ENCODE measurements at places on chromosomes 12 and 14.

DNA sequence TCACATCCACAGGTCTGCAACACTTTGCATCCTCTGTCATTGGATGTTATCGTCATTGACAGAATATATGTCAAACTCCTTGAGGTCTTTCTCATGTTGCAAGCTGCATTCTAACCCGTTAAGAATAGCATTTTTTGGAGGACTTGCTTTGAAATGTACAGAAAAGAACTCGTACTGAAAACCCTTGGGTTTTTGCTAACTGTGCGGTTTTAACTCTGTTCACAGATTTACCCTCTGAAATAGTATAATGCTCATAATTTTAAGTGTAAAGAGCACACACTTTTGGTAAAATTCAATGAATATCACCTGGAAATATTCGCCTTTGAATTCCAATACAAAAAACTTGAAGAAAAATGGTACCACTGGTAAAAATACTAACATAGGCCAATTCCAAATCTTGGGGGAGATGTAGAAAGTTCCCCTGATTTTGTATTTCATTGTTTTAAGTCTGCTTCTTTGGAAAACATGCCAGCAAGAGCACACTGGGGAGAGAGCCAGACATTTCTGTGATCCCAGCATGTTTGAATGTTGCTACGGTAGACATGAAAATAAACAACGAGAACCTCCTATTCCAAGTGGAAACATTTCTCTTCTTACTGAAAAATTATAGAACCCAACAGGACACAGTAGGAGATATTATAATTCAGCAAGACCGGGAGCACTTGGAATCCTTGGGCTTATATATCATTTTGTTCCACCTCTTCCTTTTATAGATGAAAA is 446.0 kb downstream of the AEBP2 start:
- DNase-seq = no peak

GRCh38 chr14:54001189-54001878 is 44.7 kb upstream of the BMP4 start:
- no peak for DNase-seq

- no peak for DNase-seq
Observed at GRCh38 chr14:53183056-53183455, 29.9 kb upstream of the DDHD1 start.

GRCh38 chr12:47752552-47752951 is 6.1 kb downstream of the RAPGEF3 start:
- no peak for DNase-seq

DNA sequence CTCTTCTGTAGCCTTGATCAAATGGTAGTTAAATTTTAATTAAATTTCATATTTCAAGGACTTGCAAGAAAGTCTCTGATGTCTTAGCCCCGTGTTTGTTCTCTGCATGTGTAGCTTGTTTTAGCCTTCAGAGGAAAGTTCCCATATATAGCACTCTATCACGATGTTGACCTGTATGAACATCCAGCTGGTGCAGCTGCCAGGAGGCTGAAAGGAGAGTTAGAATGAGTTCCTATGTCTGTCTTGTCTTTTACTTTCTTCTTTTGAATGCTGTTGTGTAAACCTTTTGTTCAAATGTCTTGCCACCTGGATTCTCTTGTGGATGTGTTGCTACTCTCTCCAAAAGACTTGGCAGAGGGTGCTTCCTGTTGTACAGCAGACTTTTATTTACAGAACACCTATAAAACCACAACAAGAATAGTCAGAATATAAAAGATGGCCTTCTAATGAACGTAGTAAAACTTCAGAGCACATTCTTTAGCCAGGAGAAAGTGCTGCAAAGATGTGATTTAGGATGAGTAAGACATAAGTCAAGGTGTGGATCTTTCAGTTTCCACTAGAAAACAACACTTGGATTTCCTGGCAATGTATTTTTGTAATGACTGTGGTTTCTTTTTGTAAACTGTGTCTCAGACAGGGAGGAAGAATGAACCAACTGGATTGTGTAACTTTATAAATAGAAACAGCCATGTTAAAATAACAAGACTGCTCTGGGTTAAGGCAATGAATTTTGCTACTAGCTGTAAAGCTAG is 17.2 kb downstream of the NAV3 start:
- DNase-seq = no peak

- no peak for DNase-seq
Observed at GRCh38 chr12:19836456-19836855, 397.2 kb downstream of the AEBP2 start.

GRCh38 chr14:59243174-59243573 is 54.7 kb downstream of the DAAM1 start:
- no peak for DNase-seq

GRCh38 chr12:107847830-107848229 is 73.3 kb downstream of the ASCL4 start:
- no peak for DNase-seq

DNA sequence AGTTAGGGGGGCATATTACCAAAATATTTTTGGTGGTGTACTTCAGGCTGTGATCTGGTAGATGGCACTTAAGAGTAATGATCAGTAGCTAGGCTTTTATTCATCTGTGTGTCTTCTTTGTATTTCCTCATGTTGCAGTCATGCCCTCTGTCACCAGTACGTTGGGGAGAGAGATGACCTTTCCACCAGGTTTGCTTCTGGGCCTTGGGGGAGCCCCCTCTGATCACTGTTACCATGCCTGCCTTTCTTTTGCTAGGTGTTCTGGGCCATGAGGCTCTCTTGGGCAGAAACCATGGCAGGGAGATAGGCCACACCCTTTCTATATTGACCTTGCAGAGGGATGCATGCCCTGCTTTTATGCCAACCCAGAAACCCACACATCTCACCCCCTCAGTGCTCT is 208.5 kb downstream of the RAD51B start:
- DNase-seq = no peak
